C1 segment of cervical spinal cord (tissue), 14 donors: ENCODE measurements at places on chromosomes 13 and 19.

DNA sequence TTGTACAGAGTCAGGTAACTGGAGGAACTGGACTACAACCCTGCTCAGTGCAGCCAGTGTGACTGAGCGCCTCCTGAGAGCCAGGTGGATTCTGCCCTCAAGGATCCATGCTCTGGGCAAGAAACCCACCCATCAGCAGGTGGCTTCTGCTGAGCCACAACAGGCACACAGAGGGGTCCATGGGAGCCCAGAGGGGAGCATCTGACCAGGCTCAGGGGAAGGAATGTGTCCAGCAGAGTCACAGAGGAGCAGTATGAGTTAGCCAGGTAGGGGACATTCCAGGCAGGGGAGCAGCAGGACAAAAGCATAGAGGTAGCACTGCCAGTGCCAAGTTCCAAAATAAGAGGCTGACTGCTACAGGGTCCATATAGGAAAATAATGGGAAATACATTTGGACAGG lies 19.9 kb downstream of the DHRS12 start:
- no peak for DNase-seq

DNA sequence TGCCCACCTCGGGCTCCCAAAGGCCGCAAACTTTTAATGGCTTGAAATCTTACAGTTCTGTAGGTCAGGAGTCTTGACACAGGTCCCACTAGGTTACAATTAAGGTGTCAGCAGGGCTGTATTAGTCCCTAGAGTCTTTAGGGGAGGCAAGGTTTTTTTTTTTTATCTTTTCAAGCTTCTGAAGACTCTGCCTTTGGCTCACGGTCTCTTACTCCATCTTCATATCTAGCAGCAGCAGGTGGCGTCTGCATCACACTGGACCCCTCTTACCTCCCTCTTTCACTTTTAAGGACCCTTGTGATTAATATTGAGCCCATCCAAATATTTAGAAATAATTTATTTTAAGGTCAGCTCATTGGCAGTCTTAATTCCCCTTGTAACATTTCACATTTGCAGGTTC lies 11.6 kb downstream of the MIR17HG start:
- no peak for DNase-seq

- no peak for DNase-seq
These were observed 269.8 kb downstream of the OLFM4 start for GRCh38 chr13:53298396-53298795.

DNA sequence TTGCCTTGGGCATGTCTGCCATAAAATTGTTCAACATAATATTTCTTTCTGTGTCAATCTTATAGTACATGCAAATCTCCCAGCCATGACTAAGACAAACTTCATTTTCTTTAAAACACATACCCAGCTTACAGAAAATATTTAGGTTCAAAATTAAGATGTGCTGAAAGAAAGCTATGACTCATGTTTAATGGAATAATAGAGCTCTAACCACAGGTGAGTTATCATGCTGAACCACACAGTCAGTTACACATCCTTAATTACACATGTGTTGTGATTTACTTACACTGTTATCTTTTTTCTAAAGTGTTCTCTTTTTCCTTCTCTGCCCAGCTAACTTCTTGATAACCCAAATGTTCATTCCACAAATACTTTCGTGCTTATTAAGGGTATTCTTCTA lies 1831.2 kb downstream of the OLFM4 start:
- DNase-seq: no peak

- no peak for DNase-seq
These were observed 38.8 kb downstream of the DHRS12 start for GRCh38 chr13:51765142-51765515.

DNA sequence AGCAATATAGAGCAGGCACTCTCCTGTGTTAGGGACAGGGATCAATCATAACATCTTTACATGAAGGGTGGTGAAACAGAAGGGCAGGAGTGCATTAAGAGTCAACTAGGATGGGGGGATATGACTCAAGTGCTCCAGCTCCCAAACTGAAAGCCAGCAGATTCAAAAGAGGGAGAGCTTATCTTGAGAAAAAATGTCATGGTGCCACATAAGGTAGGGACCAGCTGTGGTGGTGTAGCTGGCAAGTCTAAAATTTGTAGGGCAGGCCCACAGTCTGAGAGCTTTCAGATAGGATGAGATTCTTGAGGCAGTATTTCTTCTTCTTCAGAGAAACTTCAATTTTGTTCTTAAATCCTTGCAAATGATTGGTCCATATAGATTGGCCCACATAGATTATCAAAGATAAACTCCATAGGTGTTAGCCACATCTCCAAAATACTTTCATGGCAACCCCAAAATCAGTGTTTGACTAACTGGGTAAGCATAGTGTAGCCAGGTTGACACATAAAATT lies 19.1 kb downstream of the DNAJC15 start:
- DNase-seq: no peak

- no peak for DNase-seq
These were observed 32.7 kb downstream of the DHX34 start for GRCh38 chr19:47381653-47382279.

DNA sequence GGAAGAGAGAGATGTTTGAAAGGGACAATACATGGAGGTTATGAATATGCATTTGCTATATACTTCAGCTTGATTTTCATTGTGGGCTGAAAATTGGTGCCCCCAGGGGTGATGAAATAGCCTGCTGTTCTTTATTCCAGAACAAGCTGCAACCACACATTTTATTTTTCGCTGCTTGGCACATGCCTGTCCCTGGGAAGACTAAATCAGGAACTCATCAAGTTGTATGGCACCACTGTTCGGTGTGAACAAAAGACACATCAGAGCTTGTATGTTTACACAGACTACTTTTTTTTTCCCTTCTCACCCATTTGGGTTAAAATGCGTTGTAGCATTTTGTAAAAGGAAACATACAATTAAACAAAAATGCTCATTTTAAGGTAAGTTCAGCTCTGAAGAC lies 230.7 kb downstream of the NALCN start:
- no peak for DNase-seq

GRCh38 chr19:56778351-56778750 lies 62.2 kb downstream of the PEG3 start:
- no peak for DNase-seq

DNA sequence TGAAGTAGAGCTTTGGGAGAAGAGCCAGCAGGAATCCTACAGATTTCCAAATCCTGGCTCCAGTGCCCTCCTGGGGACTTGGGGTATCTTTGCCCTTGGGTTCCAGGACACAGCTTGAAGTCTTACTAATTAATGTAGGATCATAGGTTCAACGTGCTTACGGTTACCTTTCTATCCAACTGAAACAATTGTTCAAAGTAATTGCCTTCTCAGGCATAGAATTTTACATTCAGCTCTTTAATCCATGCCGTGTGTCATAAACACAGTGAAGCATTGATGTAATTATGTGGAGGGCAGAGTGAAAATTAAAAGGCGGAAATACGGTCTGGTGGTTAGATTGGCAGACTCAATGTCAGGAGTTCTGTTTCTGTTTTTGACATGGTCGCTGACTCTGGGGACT lies 170.4 kb downstream of the COG6 start:
- DNase-seq: no peak

DNA sequence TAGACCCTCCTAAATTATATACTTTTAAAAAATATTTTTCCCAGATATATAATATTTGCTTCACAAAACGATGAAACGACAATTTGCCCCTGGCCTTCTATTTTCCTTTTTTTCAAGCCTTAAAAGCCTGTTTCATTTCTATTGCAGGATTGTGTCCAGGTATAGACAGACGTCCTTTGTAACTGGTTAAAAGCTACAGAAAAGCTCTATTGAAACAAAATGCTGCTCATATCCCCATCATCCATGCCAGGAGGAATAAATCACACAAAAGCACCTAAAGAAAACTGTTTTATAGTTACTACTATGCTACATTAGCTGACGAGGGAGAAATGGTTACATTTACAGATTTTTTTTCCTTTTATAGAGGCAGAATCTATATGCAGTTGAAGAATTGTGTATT lies 765.1 kb downstream of the DIAPH3 start:
- DNase-seq: no peak

GRCh38 chr13:37539976-37540605 lies 58.5 kb downstream of the POSTN start:
- DNase-seq: no peak

- no peak for DNase-seq
These were observed 515.0 kb downstream of the TBC1D4 start for GRCh38 chr13:74966814-74967424.

- DNase-seq: no peak
These were observed 187.9 kb downstream of the USP12 start for GRCh38 chr13:26983543-26984320.

GRCh38 chr13:43389573-43389972 lies 366.2 kb downstream of the DNAJC15 start:
- no peak for DNase-seq

GRCh38 chr13:30033681-30034457 lies 183.5 kb upstream of the UBL3 start:
- no peak for DNase-seq

DNA sequence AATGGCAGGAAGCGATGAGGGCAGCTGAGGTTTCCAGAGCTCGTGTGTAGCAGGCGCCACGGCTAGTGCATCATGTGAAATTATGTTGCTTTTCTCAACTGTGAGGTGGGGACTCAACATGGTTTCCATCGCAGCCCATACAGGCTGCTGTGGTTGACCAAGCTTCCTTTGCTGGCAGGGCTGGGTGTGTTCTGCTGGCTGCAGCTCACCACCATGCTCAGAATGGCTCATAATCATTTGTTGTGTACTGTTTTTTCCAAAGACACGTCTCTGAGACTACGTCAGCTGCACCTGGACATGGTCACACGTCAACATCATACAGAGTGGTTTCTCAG lies 16.1 kb upstream of the RASA3 start:
- DNase-seq: no peak

GRCh38 chr19:55172741-55173140 lies 6.3 kb upstream of the DNAAF3 start:
- DNase-seq: no peak

DNA sequence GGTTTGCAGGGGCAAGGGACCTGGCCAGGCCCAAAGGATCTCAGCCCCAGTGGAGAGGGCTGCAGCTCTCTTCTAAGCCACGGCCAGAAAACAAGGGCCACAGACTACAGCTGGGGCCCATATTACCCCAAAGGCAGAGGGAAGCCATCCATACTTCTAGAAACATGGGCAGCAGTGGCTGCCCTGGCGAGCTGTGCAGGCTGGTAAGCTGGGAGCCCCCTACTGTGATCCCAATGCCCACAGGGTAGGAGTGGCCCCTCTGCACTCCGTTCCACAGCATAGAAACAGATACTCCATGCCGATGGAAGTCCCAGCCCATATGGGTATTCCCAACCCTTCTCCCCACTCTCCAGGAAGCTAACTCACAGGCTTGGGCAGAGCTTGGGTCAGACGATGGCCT lies 25.1 kb downstream of the VSTM2B start:
- DNase-seq: no peak

DNA sequence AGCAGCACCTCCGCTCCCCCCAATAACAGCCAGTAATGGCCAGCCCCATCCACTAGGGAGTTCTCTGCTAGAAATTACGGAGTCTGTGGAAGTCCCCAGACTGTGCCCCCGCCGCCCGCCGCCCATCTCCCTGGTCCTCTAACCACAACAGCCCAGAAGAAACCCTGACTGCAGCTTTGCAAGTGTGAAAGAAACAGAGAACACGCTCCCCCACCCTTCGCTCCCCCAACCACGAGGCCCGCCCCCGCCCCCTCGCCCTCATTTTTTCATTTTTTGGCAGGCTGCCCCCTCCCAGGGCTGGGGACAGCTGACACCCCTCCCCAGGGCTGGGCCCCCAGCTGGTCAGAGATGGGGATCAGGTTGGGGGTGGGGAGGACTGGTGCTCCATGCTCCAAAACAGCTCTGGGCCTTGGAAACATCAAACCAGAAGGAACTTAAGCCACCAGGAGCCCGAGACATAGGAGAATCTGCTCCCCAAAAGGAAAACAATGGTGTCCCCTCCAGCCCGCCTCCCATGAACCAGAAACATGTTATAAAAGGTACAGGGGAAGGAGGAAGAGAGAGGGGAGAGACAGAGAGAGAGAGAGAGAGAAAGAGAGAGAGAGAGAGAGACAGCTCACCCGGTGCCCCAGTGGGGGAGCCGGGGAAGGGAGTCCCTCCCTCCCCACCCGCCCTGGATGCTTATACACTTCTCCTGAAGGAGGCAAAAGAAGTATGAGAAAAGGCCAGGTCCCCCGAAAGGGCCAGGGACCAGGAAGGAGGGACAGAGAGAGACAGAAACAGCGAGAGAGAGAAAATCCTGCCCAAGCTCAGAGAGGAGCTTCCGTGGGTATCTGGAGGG lies 29.8 kb upstream of the ASF1B start:
- no peak for DNase-seq

GRCh38 chr19:39924389-39924788 lies 10.0 kb downstream of the FCGBP start:
- DNase-seq: no peak

- DNase-seq: no peak
These were observed 84.9 kb downstream of the CHST8 start for GRCh38 chr19:33706631-33707030.

DNA sequence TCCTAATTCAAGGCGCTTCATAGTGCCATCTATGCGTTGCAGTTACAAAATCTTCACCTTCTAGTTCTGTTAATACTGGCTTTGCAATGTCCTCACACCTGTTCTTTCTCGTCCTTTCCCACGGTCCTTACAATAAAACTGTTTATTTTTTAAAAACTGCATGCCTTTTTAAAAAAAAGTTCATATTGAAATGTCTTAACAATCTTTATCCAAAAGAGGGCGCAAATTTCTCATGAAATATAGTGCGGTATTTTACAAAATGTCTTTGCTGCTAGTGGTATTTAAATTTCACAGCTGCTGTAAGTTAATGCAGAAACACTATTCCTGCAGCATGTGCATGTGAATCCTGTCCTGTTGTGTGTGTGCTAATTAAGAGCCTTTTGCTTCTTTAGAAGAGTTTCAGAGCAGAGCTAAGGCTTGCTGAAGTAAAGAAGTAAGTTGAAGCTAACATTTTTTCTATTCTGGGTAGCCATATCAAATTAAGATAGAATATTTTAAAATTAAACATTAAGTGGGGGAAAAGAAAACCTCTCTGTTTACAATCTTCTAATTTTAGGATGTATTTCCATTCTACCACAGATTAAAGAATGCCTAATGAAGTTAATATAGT lies 15.8 kb upstream of the CLDN10 start:
- no peak for DNase-seq

DNA sequence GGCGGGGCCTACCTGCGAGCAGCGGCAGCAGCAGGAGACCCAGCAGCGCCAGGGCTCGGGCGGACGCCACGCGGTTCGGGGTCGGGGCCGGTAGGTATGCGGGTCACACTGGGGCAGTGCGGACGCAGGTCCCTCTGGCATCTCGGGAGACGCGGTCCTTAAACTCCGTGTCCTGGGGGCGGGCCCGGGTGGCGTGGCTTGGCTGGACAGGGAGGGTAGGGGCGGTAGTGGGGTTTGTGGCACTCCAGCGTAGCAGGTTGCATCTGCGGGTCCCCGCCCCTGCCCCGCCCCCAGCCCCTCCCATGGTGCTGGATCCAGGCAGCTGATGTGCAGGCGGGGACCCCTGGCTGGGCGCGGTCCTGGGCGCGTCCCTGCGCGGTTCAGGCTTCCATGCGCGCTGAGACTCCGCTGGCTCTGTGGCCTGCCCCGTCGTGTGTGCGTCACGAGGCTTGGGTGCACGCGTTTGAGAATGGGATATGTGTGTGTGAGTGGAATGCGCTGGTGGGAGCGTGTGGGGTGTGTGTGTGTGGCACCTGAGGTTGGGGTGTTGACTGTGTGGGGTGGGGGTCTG lies 96.1 kb downstream of the WTIP start:
- no peak for DNase-seq

- peak; percentile 60 for DNase-seq
These were observed 636 bp upstream of the FOXO1 start for GRCh38 chr13:40666933-40667621.
